ENCODE measurements at places on chromosomes 11 and 22.

DNA sequence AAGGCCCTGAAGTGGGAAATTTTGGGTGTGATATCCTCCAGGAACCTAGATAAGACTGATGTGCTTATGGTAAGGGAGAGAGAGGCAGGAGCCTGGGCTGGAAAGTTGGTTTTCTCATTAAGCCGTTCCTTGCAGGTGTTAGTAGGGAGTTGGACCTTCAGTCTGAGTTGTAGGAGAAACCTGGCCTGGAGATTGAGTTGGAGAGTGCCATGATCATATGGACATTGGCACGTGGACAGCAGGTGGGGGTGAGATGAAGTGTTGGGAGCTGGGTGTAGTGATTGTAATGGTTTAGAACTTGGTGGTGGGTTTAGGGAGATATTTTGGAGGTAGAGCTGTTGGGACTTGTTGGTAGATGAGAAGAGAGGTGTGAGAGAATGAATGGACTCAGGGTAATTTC, 4.9 kb downstream of the PPP6R2 start:
- DNase-seq: no peak

DNA sequence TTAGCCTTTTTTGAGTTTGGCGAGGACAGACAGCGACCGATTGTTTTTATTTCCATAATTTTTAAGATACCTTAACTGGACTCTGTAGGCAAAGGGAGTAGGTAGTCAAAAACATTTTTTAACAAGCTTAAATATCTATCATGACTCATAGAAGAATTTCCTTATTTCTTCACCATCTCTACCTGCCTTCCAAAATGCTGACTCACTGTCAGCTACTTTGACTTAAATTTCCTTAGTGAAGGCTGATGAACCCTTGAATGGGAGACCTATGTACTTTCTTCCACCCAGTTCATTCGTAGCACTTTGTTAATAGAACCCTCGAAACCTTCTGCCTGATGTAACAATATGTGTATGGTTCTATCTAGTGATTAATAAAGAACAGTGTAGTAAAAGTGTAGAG, 1.1 kb upstream of the MTMR2 start:
- DNase-seq: no peak

DNA sequence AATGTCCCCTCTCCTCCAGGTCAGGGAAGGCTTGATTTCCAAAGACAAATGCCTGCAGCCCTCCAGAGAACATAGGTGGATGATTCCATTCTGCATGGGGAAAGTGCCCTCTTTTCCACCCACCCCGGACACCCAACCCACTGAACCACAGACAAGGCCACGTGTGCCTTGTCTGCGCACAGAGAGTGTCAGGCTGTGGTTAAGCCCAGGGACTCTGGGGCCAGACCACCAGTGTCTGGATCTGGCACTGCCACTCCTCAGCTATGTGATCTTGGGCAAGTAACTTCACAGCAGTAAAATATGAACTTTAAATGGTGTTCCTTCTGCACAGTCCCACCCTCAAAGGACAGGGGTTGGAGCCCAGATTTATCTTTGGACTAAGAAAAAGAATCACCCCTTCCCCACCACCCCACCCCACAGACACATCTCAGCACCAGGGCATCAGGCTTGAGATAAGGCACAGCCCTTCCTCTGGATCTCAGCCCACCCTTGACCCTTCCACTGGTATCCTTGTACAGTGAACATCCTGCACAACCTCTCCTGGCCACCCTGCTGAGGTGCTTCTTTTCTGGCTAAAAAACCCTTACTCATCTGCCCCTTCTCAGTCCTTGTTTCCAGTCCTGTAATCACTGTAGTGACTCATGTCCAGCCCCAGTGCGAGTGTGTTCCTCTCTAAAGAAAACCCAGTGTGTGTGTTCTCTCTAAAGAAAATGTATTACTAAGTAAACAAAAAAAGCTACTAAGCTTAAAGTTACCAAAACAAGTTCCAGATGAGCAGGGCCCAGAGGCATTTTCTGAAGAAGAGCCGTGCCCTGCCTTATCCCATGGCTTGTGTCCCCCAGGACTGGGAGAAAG, 1.9 kb upstream of the PTGDR2 start:
- no peak for DNase-seq

GRCh38 chr11:115338476-115338875, 165.7 kb downstream of the CADM1 start:
- no peak for DNase-seq

DNA sequence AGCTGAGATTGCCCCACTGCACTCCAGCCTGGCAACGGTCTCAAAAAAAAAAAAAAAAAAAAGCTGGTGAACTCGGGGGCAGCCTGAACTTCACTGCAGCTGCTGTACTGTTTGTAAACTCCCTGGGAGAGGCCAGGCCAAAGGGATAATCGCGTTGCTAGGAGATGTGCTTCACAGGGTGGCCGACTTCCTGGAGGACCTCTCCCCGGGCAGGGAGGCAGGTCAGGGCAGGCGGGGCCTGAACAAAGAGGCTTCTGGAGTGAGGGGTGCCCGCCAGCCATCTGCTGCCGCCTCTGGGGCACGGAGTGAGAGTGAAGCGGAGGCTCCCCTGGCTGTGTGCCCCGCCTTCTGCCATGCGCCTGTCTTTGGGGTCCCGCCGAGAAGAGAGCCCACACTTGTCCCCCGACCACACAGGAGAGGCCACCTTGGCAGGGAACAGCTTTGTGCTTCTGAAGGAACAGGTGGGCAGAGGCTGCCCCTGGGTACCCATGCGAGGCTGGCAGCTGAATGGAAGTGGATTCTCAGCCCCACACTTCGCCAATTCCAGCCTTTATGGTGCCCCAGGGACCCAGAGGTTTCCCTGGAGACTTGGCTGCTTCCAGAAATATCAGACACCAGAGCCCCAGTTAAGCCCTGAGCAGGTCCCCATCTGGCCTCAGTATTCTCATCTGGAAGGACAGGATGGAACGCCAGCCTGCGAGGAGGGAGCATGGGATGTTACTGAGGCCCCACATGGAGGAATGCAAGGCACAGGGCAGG, 29.6 kb downstream of the TMEM184B start:
- no peak for DNase-seq

DNA sequence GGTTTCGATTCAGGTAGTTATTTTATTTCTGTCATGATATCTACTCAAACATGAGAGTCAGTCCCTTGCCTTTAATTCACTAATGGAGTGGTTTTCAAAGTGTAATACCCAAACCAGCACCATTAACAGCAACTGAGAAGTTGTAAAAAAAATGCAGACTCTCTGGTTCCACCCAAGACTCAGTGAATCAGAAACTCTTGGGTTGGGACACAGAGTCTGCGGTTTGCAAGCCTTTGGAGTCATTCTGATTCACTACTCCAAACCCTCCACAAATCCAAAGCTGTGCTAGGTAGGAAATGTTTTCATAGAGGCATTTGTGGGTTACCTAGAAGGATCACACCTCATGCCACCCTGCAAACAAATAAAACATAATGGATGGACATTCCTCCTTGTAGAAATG, 340.1 kb downstream of the NTM start:
- DNase-seq: no peak

GRCh38 chr11:16002942-16003341, 353.4 kb downstream of the SOX6 start:
- DNase-seq: no peak

DNA sequence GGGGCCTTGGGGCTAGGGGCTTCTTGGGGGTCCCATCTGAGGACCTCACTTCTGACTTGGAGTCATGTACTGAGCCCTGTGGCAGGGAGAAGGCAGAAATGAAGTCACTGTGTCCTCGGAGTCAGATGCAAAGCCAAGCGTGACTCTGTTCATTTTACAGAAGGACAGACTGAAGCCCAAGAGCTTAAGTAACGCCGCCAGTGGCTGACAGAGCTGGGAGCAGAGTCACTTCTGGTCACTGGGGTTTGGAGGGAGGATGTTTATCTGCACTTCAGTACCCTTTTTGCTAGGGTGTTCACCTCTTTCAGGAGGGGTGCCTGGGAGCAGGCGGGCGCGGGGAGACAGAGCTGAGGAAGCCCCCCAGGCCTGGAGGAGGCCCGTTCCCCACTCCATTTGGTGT, 10.7 kb downstream of the CD6 start:
- no peak for DNase-seq

- DNase-seq: no peak
These were observed 55.4 kb downstream of the PLEKHA7 start for GRCh38 chr11:16958833-16959232.

DNA sequence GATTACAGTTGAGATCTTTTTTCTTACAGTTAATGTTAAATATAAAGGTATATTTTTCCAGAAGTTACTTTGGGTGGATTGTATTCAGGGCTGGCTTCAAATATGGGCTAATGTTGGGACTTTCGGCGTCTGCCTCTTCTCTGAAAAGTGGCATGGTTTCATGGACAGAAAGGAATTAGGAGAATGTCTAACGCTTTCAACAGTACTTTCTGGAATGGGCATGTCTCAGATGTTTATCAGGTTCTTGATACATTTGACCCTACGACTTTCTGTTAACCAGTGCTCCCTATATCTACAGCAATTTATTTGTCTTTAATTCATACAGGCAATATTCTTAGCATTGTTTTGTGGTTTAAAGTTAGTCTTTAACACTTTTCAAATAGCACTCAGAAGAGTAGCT, 33.7 kb downstream of the ZC3H12C start:
- DNase-seq: no peak

DNA sequence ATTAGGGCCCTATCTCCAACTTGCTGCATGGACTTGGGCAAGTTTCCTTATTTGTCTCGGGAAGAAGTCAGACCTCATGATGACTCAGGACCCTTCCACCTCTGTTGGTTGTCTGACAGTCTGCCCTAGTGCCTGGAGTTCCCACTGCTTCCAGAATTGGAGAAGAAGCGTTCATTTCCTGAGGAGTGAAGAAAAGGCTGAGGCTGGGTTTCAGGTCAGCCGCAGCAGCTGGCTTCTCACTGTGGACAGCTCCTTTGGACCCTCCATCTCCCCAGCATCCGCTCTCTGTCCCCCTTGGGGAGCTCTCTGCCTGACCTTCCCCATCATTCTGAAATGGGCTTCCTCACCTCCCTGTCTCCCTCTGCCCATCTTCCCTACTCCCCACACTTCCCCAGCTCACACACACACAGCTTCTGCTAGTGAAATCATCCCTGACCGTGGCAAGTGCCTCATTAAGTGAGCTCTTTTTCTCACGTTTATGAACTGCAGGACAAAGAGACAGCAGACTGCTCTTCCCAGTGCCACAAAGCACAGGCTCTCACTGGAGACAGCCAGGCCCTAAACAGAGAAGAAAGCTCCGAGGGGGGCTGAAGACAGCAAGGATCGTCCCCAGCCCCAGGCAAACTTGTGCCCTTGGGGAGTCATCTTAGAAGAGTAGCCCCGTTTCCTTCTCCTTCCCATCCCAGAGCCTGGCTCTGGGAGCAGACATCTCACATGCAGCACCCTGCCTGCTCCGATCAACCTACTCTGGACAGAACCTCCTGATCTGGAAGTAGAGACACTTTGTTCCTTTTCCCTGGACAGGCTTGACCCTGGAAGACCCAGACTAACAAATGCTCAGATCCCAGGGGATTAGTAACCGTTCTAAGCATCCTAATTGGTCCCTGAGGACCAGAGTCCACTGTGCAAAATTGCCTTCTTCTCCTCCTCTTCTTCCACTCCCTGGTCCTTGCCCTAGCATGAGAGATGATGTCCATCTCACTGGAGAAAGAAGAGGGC, 157.9 kb downstream of the FEZ1 start:
- DNase-seq: no peak

DNA sequence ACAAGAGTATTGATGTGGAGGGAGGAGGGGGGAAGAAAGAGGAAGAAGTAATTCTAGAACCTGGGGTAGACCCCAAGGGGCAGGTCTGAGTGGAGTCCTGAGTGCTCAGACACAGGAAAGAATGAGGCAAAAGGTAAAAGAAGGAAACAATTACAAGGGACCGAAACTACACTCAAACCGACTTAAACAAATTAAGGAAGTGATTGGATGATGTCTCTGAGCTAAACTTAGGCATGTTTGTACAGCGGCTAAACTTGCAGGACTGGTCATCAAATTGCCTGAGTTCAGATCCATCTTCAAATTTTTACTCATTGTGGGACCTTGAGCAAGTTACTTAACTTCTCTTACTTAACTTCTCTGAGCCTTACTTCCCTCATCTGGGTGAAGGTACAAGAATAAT, 86.3 kb upstream of the LRRC55 start:
- no peak for DNase-seq

DNA sequence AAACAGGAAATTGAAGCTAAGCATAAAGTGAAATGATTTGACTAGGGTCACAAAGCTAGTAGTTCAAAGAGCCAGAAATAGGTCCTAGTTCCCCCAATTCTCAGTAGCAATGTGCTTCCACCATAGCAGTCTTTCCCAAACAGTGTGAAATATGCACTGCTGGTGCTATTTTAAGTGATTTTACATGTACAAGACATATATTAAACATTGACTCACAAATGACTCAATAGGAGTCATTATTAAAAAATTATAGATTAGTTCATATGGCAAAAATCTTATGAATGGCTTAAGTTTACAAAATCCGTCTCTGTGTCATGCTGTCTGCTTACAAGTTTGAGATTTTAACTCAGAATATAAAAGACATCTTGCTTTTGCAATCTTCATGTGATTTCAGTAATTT, 21.4 kb downstream of the KIF18A start:
- no peak for DNase-seq

DNA sequence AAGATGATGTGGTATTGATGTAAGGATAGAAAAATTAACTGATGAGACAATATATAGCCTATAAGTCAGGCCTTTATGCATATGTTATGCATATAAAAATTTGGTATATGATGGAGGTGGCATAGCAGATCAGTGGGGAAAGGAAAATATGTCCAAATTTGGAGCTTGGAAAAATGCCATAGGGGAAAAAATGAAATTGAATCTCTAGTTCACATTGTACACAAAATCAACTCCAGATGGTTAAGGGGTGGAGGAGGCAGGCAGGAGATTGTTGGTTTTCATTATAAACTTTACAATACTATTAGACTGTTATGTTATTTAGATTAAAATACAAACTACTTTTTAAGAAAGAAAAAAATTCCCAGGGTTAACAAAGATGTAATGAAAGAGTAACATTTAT, 15.1 kb upstream of the CD3E start:
- DNase-seq: no peak

GRCh38 chr11:9664276-9665171, 647 bp downstream of the SWAP70 start:
- no peak for DNase-seq

DNA sequence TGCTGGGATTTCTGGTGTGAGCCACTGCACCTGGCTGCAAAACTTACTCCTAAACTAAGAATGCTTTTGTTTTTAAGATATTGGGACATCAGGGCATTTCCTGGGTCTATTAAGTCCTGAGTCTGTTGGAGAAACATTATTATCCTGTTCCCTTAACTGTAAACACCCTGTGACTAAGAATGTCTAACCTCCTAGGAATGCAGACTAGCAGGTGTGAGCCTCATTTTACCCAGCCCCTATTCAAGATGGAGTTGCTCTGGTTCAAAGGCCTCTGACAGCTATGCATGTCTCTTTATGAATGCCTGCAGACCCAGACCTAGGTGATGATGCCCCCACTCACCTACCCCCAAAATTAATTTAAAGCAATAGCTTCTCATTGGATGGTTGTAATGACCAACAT, 46.2 kb downstream of the DEPDC5 start:
- DNase-seq: no peak
